ENCODE measurements at places on chromosomes 7 and 10.

- peak; percentile 7 for DNase-seq
Observed at GRCh38 chr7:152313831-152314604, 121.8 kb downstream of the KMT2C start.

GRCh38 chr10:100693821-100694220 lies 51.6 kb upstream of the PAX2 start:
- DNase-seq = no peak

- DNase-seq = peak; percentile 50
Observed at GRCh38 chr10:102710609-102711008, 3.6 kb downstream of the ARL3 start.

DNA sequence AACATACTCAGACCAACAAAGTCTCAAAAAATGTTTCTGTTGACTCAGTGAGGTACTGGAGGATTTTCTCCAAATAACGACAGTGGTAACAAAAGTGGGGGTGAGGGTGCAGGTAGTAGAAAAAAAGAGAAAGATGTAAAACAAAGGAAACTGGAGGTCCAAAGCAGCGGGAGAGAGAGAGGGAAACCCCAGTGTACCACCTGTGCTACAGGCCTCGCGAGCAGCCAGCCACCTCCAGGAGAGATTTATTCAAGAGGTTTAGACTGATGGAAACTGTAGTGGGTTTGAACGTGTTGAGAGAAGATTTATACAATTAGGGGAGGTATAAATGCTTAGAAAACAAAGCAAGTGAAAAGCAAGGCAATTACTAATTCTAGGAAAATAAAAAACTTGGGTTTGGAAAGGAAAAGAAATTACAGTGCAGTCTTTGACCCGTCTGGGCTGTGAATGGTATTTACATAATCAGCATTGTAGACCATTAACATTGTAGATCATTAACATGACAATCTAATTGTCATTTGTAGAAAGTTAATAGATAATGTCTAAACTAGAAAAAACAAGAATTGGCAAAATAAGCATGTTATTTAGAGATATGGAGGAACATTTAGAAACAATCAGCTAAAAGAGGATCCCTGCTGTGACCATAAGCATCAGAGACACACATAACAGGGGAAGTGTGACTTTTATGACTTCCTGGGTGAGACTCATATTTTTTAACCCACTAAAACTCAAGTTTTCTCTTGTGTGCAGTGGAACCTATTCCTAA lies 180.0 kb downstream of the RELN start:
- no peak for DNase-seq

GRCh38 chr10:3220853-3221252 lies 48.3 kb upstream of the PITRM1 start:
- no peak for DNase-seq

GRCh38 chr10:101136007-101136707 lies 5.1 kb downstream of the TLX1 start:
- no peak for DNase-seq

- DNase-seq = no peak
Observed at GRCh38 chr7:70352906-70353305, 754.6 kb downstream of the AUTS2 start.

- DNase-seq = no peak
Observed at GRCh38 chr10:96502561-96503282, 11.0 kb downstream of the TLL2 start.

GRCh38 chr7:157239571-157240270 lies 97.1 kb upstream of the DNAJB6 start:
- DNase-seq = no peak

GRCh38 chr7:151051108-151051507 lies 2.8 kb downstream of the ASIC3 start:
- DNase-seq = peak; percentile 49

- no peak for DNase-seq
Observed at GRCh38 chr7:148116829-148117403, 473.6 kb upstream of the C7orf33 start.

DNA sequence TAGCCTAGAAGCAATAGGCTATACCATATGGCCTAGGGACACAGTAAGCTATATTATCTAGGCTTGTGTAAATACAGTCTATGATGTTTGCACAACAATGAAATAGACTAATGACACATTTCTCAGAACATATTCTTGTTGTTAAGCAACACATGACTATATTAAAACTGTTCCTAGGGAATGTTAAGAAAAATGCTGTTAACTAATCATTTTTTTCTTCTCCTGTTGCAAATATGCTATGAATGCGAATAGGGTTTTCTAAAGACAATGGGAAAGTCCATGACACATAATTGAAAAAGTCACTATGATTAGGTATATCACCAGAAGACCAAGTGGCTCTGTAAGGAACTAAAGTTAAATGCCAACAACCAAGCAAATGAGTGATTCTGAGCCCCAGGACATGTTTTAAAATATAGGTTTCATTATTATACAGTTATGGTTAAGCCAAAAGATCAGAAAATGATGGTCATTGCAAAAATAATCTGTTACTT lies 454.0 kb upstream of the SORCS1 start:
- DNase-seq = no peak

- DNase-seq = no peak
Observed at GRCh38 chr7:7869036-7869435, 99.6 kb upstream of the GLCCI1 start.

DNA sequence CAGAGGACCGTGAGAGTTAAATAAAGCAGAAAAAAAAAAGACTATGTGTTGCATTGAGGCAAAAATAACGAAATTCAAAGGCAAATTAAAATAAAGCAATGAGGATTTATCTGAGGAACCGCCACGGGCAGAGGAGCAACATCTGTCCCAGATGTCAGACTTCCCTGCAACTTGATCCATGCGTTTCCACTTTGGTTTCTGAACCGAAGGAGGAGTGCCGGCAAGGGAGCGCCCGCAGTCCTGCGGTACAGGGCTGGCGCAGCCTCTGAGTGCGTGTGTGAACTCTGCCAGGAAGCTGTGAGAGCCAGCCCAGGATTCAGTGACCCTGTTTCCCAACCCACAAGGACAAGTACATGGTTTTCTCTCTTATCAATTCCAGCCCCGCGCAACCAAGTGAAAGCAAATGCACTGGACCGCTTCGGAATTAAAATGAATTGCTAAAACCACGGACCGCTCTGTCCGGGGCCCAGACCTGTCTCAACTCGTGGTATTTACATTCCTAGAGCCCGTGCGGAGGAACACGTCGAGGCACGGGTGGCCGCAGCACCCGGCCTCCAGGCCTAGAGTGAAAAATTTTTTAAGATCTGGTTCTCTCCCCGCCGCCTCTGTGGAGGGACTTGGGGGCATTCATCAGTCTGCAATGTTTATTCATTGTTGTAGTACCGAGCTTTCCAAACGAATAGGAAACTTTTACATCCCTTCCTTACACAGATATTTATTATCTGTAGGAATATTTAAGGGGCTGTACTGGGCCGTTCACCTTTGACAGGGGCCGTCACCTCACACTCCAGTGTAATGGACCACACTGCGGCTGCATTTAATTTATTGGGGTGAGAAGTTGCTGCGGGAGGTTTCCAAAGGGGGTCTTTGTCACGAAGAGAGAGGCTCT lies 291.5 kb upstream of the NFE2L3 start:
- no peak for DNase-seq

- no peak for DNase-seq
Observed at GRCh38 chr10:110306452-110306768, 1.7 kb upstream of the SMNDC1 start.

GRCh38 chr10:110507346-110507745 lies 9.6 kb downstream of the DUSP5 start:
- DNase-seq = no peak

- no peak for DNase-seq
Observed at GRCh38 chr10:95260909-95261552, 29.8 kb downstream of the PDLIM1 start.

- no peak for DNase-seq
Observed at GRCh38 chr10:70192326-70192968, 22.1 kb upstream of the SAR1A start.

DNA sequence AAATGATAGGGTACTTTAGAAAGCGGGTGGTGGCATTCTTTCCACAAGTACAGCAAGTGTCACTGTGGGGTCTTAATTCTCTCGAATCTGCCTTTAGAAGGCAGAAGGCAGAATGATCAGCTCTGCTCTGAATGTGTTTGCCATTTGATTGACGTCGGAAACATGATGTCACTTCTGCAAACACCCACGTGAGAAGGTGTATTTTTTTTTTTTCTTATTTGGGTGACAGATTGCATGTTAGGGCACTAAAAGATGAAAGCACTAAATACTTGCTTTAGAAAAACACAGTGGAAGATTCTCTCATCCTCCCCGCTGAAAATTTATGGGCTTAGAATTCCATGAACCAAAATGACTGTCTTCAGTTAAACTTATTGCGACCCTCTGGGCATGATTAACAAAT lies 150.2 kb downstream of the TCF7L2 start:
- no peak for DNase-seq

DNA sequence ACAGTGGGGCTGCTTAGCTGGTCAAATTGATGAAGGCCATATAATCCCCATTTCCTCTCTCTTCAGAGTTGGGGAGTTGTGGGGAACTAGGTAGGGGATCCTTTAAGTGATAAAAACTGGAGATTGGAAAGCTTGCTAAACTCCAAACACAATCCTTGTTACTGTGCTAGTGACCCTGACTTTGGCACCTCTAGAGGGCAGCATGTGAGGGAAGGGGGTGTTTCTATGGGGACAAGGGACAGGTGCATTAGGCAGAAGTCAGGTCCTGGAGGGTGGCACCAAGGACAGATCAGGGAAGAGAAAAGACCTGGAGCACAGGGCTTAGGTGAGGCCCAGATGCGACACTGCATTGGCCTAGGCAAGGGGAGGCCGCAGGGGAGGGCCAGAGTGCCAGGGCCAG lies 66.9 kb downstream of the CDHR3 start:
- DNase-seq = no peak

DNA sequence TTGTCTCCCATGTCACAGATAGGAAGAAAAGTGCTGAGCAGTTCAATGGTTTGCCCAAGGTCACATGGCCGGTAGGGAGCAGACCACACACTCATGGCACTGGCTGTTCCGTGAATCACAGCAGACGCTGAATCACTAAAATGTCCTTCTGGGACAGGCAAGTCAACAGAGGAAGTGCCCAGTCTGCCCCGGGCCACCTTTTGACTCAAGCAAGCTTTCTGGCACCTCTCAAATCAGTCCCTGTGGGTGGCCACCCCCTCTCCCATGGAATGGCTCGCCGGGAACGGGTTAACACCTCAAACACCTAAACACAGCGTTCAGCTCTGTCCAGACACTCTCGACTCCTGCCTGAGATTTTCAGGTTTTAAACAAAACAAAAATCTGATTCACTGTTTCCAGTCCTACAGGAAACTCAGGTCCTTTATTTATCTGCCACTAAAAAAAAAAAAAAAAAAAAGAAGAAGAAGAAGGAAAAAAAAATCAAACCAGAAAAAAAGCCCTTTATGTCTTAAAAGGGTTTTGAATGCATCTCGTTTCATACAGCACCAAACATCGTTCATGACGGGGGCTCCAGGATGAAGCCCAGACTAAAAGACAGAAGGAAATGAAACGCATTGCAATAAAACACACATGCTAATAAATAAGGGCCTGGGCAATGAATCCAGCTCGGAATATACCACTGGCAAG lies 15.5 kb downstream of the CARD11 start:
- DNase-seq = peak; percentile 16

- DNase-seq = no peak
Observed at GRCh38 chr7:139131-139530, 53.2 kb upstream of the FAM20C start.

DNA sequence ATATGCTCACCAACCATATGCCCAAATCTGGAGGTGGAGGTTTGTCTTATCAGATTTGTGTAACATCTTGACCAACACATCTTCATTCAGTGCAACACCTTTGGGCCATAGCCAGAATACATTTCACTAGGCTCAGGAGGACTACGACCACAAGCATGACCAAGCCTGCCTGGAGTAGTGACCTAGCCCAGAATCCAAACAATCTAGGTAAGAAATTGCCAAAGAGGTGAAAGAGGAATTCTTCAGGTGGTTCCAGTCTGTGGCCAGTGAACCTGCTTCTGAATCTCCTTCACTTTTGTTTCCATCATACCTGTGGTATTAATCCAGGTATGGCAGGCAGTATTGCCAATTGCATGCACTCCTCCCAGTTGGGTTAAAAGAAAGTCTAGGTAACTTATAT lies 112.8 kb upstream of the RAB18 start:
- no peak for DNase-seq

DNA sequence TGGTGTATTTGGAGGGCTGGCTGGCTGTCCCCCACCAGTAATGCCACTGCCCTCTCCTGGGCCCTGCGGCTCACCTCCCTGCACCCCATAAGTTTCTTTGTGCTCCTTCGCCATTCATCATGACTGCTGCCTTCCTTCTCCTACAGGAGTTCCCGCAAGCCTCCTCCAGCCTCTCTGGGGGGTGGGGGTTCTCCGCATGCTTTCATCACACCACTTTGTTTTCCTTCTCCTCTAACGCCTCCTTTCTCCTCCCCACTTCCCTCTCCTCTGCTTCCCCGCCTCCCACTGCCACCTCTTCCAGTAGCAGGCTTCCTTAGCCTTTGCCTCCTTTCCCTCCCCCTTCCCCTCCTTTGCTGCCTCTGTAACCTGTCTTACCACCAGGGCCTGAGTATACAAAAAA lies 58.1 kb downstream of the PAX2 start:
- no peak for DNase-seq

GRCh38 chr7:3495530-3495929 lies 194.5 kb downstream of the SDK1 start:
- no peak for DNase-seq

- DNase-seq = no peak
Observed at GRCh38 chr7:131653418-131654248, 97.2 kb upstream of the PODXL start.

DNA sequence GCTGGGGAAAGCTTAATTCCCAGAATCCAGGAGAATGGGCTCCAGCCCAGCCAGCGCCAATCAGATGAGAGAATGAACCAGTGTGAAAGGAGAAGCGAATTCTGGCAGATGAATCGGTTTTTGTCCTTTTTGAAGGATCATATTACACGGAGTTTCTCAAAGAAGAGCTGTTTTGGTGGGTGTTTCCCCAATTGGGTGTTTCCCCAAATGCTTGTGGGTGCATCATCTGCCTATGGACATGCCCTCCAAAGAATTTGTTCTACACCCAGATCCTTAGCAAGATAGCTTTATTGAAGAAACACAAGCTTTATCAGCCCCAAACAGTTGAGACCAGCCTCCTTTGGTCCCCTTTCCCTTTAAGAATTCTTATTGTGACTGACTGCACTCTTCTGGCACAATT lies 186.5 kb upstream of the GPR26 start:
- DNase-seq = peak; percentile 17

DNA sequence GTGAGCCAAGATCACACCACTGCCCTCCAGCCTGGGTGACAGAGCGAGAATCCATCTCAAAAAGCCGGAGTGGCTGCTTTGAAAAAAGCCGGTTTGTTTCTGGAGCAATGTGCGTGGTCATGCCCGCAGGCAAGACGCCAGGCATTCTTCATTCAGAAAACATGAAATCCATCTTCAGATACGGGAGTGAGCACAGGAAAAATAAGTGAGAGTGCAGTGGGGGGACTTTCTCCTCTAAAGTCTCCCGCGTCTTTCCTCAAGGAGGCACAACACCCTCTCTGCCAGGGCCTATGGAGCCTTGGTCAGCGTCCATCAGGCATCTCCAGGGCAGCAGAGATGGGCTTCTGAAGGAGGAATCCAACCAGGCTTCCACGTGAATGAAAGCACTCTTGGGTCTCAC lies 62.3 kb upstream of the DGKI start:
- DNase-seq = no peak

- DNase-seq = peak; percentile 21
Observed at GRCh38 chr7:25520017-25520416, 291.7 kb upstream of the NPVF start.

- peak; percentile 79 for DNase-seq
Observed at GRCh38 chr10:69237528-69238159, 17.5 kb downstream of the HKDC1 start.

All from GM12865 (cell line).